Stimulated activated CD8-positive, alpha-beta memory T cell treated with anti-CD3 and anti-CD28 coated beads, Interleukin-15, amount 100 ng/mL, for 24 hours (primary cell): ENCODE measurements at places on chromosomes 3 and 15.
A peak's percentile ranks its signal among the peaks of the same experiment; 100 is the strongest.

DNA sequence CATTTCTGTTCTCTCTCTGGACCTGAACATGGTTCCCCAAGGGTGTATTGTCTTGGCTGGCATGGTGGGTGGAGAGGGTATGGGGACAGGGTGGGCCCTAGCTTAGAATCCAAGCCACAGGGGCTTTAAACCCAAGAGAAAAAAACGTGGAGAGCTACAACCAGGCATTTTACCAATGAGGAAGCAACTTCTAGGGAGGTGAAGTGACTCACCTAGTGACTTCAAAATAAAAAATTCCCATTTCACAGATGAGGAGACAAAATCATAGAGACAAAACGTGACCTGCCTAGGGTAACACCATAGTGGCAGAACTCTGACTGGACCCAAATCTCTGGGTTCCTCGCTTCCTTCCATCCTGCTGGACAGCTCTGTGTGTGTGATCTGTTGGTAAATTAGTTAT, 216.8 kb downstream of the RPLP1 start:
- DNase-seq: no peak

- no peak for DNase-seq
Measured at GRCh38 chr3:38549957-38550840, 54.1 kb downstream of the EXOG start.

- DNase-seq: no peak
Measured at GRCh38 chr15:94186770-94187331, 44.5 kb upstream of the MCTP2 start.

DNA sequence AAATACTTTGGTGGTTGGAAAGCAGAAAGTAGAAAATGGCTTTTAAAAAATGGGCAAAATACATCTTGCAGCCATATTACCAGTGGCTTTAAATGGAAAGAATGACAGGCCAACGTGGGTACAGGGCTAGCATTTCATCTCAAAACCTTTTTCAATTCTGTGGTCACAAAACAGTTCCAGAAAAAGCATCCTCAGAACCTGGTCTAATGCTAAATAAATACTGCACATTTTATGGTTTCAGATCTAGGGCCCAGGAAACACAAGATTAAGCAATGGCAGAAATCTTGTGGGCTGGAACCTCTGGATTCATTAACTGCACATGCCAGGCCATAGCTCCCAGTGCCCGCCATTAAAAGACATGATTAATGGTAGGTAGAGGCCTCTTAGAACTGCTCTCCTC, 470.2 kb upstream of the RASGRP1 start:
- DNase-seq: no peak

- DNase-seq: no peak
Measured at GRCh38 chr15:93870583-93870982, 360.8 kb upstream of the MCTP2 start.

GRCh38 chr3:24958271-24958670, 463.6 kb upstream of the THRB start:
- DNase-seq: no peak

GRCh38 chr15:64067564-64068030, 21.3 kb upstream of the DAPK2 start:
- DNase-seq: peak; percentile 41

DNA sequence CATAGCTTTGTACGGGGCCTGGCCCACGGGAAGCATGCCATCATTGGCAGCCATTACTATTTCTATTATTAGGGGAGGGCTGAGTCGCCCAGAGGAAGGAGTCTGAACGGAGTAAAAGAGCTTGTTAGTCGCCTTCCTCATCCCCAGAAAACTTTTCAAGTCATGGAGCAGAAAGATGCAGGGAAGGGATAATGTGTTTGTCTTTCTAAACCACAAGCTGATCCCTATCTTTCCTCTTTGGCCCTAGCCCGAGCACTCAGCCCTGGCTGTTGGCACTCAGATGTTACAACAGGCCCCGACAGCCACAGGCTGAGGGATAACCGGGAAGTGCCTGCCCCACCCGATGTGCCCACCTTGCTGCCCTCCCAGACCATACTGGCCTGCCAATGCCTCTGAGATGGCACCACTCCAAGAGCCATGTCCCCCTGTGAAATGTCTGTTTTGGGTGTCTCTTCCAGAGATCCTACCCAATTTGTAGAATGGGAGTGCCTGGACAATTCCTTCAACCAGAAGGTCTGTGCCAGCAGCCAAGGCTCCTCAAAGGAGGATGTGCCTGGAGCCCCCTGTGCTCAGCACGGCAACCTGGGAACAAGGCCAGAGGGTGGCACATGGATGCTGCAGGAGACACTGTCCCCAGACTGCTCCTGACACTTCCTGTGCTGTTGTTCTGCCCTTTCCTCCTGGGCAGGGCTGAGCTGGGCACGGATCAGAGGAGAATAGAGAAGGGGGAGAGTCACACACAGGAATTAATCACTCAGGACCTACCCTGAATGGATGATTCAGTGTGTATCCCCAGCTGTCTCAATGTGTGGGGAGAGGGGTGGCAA, 10.8 kb downstream of the PAK6 start:
- no peak for DNase-seq

- no peak for DNase-seq
Measured at GRCh38 chr3:157087780-157088600, 72.0 kb downstream of the CCNL1 start.

DNA sequence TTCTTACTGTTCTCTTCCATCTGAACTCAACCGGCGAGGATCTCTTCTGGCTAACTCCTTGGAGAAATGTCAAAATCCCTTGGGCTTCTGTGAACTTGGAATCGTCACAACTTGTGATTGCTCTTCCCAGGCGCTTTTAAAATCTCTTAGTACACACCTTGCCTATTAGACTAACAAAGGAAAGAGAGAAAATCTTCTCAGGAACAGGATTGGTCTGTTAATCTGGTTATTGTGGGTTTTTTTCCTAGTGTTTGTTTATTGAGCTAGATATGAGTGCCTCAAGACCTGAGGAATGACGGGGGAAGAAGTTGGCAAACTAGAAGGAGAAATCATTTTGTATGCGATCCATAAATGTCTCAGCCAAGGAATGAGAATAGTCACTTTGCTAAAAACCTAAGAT, at the start of gene ATP13A5:
ATP13A5 (minus strand) TSS at position 48 of the 400 bp plus-strand sequence; CDS start at position 20, 28 bp downstream.
- DNase-seq: no peak

- no peak for DNase-seq
Measured at GRCh38 chr3:194176274-194176991, 40.5 kb downstream of the HES1 start.

DNA sequence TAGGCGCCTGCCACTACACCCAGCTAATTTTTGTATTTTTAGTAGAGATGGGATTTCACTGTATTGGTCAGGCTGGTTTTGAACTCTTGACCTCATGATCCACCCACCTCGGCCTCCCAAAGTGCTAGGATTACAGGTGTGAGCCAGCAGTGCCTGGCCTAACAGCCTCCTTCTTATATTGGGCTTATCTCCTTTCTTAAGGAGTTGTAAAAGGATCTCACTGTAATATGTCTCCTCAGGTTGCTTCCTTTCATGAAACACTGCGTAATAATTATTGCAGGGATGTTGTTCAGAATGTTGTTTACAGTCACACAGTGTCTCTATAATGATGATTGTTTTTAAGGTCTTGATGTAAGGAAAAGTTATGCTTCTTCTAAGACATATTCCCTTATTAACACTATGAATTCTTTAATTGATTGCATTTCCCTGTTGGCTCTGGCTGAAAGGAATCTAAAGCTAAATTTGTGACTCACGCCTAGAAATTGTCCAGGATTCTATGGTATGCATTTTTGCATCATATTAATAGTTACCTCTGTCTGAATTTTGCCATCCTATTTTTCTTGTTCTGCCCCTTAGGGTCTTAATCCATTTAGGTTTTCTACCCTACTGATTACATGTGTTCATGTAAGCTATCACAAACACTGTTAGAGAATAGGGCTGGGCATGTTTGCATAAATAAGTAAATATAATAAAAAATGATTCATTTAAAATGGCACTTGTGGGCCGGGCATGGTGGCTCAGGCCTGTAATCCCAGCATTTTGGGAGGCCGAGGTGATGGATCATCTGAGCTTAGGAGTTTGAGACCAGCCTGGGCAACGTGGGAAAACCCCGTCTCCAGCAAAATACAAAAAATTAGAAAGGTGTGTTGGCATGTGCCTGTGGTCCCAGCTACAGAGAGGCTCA, 24.5 kb upstream of the RNF111 start:
- no peak for DNase-seq

DNA sequence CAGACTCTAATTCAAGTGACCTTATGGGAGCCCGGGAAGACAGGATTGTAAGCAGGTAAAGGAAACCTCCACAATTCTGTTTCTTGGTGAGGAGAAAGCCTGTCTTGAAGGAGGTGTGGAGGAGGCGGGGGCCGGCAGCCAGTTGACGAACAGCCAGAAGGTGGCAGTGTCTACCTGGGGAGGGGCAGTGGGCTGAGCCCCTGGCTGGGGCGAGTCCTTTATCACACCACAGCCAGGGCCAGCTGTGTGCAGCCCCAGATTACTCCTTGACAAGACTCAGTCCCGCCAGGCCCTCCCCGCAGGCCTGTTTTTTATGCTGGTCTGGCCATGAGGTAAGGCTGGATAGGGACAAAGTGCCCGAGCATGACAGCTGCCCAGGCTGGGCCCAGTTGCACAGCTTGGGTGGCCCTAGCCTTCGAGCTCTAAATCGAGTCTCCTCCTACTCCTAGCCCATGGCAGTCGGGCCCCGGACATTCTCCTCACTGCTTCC, 40.9 kb upstream of the IDH2 start:
- peak; percentile 14 for DNase-seq

DNA sequence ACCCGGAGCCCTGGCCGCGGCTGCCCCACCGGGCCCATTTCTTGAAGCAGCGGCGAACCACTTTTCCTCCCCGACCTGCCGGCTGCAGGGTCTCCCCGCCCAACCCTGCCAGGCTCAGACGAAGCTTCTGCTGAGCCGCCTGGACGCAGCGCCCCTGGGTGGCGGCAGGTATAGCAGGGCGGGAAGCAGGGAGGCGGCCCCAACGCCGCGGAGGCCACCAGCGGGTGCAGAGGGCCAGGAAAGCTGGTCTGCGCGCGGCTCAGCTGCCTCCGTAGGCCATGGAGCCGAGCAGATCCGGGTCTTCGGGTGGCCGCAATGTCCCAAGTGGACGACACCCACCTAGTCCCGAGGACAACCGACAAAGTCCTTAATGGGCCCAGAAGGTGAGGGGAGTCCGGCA, 21.9 kb upstream of the SRPRB start:
- no peak for DNase-seq

DNA sequence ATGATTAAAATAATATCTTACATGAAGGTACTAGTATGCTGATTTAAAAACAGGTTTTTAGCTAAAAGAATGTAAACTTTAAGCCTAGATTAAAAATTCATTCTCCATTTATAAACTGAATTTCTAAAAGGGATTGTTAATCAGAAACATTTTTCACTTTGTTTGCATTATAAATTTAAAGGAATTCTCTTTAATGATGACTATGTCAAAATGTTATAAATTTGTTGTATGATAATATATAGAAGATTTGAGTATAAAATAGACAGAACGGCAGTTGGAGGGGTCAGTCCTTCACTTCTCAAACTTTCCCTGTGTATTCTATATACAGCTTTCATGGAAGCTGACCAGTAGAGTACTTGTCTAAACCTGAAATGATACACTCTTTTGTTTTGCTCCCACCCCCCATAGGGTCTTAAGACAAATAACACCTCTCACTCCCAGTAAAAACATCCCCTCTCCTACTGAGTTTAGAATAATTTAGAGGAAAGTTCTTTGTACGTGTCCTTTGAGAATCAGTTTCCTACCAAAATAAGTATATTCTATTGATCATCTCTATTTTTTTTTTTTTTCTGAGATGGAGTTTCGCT, 64.9 kb upstream of the PYGO1 start:
- DNase-seq: no peak

DNA sequence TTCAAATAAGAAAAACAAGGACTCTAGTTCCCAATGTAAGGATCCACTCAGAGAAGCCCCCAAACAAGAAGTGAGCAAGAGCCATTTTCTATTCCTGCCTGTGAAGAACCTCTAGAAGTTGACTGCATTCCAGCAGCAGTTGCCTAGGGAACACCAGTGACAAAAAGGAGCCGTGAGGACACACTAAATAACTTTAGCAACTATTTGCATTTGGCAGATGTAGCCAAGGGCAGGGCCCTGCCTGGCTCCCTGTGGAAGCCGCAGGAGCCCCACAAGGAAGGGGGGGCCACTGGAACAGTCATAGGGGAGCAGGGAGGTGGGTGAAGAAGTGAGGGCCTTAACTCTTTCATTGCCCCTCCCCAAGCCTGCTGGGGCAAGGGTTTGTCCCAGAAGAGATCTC, 470.2 kb upstream of the PROK2 start:
- DNase-seq: no peak

DNA sequence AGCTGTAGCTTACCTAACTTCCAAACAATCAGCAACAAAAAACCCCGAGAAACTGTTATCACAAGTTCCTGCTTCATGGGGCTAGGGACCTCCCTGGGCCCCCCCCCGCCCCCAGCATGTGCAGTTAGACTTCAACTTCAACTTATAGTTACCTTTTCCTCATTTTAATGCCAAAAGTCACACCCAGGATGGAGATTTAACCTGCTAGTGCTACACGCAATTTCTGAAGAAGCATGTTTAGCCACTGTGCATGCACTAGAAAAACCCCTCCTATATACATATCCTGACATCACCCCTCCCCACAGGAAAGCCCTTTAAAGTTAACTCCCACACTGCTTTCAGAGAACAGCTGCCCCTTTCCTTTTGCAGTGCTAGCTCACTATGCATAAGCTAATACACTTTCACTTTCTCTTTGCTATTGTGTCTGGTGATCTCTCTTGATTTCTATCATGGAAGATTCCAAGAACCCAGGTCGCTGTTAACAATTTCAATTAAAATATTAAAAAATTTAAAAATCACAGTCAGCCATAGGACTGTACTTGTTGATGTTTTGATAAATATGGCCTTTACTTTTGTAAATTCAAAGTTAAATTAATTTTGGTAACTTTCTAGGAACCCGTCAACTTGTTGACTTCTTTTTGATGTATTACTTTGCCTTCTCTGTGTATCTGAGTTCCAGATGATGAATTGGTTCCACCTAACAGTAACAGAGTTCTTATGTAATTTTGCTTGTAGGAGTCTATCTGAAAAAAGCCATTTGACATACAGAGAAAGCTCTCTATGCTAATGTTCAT, 75.2 kb upstream of the ACAD9 start:
- no peak for DNase-seq

DNA sequence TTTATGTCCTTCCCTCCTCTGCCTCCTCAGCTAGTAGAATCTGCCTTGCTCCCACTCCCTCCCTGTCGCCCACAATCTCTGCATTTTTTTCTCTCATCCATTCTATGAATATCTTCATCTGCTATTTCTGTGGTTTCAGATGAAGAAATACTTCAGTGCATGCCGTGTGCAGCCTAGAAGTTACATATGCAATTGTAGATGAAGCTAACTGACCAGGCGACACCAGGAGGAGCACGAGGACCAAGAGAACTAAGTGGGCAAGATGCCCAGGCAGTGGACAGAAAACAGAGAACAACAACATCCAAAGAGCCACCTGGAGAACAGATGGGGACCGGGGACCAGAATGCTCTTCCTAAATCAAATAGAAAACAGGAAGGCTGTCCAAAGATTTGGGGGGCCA, 121.4 kb upstream of the ATP11B start:
- DNase-seq: no peak

- DNase-seq: no peak
Measured at GRCh38 chr3:3902161-3902560, 102.9 kb downstream of the LRRN1 start.

GRCh38 chr3:13188181-13188779, 115.1 kb upstream of the IQSEC1 start:
- DNase-seq: no peak

- no peak for DNase-seq
Measured at GRCh38 chr3:94433811-94434210, 370.9 kb downstream of the NSUN3 start.
